Fibroblast of gingiva (primary cell): ENCODE measurements at places on chromosomes 5 and 9.
A peak's percentile ranks its signal among the peaks of the same experiment; 100 is the strongest.

- DNase-seq, result no peak
Observed at GRCh38 chr5:39117401-39117800, 43.2 kb upstream of the RICTOR start.

DNA sequence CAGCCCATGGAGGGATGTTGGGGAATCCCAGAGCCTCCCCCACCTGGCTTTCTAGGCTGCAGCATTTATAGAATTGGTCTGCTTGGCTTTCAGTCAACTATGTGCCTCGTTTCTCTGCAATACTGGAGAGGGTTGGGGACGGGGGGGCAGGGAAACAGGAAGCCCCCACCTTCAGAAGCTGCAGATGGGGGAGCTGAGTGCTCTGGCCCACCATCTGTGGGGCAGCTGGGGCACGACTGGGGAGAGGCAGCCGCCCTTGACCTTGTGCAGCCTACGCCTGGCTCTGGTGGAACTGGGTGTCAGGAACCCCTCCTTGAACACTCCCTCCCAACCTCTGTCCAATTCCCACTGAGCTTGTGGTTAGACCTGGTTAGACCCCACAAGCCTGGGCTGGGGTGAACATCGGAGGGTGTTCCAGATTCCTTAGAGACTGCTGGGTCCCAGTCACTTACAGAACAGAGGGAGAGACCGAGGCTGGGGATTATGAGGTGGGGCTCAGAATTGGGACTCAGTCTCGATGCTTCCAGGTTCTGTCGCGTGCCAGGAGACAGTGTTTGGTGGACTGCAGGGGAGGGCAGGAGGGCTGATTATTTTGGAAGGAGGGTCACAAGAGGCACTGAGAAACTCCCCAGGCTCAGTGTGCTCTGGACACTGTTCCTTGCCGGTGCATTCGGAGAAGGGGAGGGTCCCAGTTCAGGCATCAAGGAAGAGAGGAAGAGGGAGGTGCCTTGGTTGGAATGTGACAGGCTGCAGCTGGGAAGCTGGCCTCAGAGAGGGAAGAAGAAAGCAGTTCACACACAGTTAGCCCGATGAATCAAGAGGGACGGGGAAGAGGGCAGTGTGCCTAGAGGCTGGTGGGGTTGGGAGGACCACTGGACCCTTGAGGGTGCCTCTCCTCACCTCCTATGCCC is 25.6 kb downstream of the COL27A1 start:
- DNase-seq, result no peak

GRCh38 chr5:162052676-162053075 is 14.9 kb upstream of the GABRG2 start:
- DNase-seq, result no peak

GRCh38 chr5:52453176-52453575 is 334.5 kb upstream of the ITGA1 start:
- DNase-seq, result no peak

DNA sequence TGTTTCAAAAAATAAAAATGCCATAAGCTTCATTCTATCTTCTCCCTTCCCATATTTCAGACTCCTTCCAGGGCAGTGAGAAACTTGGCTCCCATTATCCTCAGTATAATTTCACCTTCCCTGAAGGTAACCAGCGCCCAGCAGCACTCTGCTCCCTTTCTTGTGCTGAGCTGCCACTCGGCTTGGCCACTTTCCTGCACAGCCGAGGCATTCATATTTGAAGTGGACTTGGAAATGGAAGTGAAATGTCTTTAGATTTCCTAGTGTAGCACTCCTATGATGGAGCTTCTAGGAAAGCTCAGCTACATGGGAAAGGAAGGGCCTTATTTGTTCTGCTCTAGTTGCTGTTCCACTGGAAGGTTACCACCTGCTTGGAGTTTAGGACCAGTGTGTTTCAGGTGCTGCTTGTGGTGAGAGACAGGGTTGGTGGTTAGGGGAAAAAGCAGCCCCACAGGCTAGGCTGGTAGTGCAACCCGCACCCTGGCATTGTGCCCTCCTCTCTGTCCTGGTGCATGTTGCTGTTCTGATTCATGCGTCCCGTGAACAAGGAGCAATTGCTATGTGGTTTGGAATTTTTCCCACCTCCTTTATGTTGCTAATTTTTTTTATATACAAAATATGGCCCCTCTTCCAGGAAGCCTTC is 53.8 kb downstream of the RAD23B start:
- peak; percentile 84 for DNase-seq

- DNase-seq, result no peak
Observed at GRCh38 chr9:88949961-88950340, 41.3 kb upstream of the S1PR3 start.

DNA sequence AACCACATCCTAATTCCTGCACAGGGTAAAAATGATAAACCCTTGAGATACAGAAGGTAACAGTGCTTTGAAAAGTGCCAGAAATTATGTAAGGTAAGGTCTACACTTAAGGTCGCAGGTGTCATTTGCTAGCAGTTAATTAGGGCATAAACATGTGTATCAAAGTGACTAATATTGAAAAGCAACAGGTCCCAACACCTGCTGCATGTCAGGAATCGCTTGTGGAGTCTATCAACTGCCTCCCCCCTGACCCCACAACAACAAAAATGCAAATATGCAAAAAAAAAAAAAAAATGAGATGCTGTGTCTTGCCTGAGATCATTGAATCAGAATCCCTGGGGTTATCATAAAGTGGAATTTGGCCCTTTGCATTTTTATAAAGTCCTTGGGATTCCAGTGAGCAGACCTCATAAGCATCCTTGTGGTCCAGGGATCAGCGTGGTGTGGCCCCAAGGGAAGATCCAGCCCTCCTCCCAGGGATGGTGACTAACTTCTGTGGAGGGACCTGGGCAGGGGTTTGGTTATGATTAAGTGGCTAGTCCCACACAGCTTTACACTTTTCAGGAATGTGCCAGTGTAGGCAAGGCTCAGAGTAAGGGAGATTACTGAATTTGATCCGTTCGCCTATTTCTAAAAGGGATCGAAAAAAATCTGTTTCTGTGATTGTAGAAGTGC is 92.5 kb upstream of the TNFSF8 start:
- DNase-seq, result no peak

- no peak for DNase-seq
Observed at GRCh38 chr5:6717247-6717646, 4.0 kb downstream of the TENT4A start.

GRCh38 chr5:141602606-141603005 is 16.2 kb downstream of the DIAPH1 start:
- no peak for DNase-seq

DNA sequence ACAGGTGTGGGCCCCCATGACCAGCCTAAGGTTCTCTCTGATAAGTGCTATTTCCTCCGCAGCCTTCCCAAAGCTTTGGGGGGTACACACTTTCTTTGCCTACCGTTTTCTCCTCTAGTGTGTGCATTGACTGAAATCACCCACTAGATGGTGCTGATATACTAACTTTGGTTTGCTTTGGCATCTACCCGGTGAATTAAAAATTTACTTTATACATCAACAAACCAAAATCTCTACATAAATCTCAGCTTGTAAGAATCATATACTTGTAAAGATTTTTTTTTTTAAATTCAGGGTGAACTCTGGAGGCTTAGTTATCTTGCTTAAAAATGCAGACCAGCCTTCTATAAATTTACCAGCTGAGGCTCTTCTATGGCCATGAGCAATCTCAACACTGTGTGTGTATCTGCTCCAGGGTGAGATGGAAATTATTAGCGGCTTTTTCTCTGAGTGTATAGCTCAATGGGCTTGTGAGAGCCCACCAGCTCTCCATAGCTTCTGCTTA is 475.7 kb upstream of the TNC start:
- DNase-seq, result peak; percentile 52

GRCh38 chr5:76705574-76705973 is 10.4 kb upstream of the F2R start:
- no peak for DNase-seq

GRCh38 chr5:175264406-175264805 is 179.6 kb downstream of the DRD1 start:
- no peak for DNase-seq

DNA sequence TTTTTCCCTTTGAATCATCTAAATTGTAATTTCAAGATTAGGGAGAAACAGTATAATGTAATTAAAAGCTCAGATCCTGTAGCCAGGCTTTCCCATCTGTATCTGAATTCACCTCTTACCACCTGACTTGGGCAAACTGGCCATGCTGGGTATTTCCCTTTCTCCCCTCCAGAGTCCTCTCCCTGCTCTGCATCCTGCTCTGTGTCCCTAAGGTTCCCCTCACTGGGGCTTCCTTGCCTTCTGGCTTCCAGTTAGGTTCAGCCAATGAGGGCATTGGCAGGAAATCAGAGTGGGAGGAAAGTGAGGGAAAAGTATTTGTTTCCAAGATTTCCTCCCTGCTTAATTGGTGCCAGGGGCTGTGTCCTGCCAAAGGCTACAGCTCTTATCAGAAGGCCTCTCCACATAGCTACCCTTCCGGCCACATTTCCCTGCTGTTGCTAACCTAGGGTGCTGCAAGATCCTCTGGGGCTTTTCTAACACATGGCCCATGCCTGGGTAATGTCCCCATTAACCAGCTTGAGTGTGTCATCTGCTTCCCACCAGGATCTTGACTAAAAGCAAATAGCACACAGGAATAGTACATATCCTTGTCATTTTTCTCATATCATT is 51.0 kb upstream of the MPDZ start:
- no peak for DNase-seq

DNA sequence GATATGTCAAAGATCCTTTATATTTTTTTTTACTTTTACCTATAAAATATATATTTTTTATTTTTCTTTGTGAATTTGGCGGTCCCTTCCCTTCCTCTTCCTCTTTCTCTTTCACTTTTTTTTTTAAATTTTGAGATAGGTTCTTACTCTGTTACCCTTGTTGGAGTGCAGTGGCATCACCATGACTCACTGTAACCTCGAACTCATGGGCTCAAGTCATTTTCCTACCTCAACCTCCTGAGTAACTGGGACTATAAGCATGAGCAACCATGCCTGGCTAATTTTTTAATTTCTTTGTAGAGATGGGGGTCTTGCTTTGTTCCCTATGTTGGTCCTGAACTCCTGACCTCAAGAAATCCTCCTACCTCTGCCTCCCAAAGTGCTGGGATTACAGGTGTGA is 258.0 kb upstream of the CLINT1 start:
- no peak for DNase-seq

DNA sequence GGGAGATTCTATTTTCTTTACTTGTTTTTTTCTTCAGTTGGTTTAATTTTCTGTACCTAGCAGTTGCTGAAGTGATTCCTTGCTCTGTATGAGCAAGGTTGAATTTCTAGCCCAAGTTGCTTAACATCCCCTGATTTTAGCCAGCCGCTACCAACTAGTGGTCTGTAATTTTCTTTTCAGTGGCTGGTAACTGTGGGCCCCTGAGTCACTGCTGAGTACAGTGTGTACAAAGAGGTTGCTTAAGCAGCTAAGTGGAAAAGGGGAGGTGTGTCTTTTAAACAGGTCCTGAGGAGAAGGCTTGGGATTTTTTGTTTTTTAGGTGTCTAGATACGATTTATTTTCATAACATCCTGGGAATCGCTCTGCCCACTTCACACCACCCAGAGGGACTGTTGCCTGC is 254.7 kb downstream of the NR3C1 start:
- peak; percentile 72 for DNase-seq

- DNase-seq, result peak; percentile 50
Observed at GRCh38 chr5:44089424-44090144, 299.6 kb downstream of the FGF10 start.

DNA sequence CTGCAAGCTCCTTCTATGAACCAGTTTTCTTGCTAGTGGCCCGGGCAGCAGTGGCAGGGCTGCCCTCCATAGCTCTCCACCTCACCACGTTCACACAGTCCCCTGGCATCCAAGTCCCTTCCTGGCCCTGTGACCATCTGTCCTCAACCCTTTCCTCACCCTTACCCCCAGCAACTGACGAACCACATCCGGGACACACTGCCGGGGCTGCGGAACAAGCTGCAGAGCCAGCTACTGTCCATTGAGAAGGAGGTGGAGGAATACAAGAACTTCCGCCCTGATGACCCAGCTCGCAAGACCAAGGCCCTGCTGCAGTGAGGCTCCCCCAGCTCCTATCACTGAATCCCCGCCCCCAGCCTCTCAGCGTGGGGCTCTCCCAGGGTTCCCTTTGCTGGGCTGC is 18.8 kb downstream of the DNM1 start:
- DNase-seq, result no peak

GRCh38 chr5:159181152-159181551 is 28.2 kb downstream of the RNF145 start:
- no peak for DNase-seq

GRCh38 chr5:153816870-153817269 is 221.8 kb downstream of the FAM114A2 start:
- DNase-seq, result no peak

GRCh38 chr9:82732928-82733327 is 330.0 kb downstream of the RASEF start:
- DNase-seq, result no peak

DNA sequence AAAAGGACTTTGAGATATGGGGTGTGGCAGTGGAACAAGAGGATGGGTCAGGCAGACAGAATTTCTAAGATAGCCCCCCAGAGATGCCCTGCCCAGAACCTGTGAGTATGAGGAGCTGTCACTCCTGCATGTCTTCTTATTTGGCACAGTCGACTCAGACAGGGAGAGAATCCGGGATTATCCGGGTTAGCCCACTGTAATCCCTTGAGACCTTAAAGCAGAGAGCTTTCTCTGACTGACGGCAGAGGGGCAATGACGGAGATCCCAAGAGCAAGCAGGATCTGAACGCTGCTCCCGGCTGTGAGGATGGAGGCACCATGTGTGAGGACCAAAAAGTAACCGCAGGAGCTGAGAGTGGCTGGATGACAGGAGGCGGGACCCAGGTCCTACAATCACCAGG is 8.8 kb upstream of the NHP2 start:
- DNase-seq, result no peak

- no peak for DNase-seq
Observed at GRCh38 chr5:111121926-111122325, 29.8 kb downstream of the WDR36 start.

DNA sequence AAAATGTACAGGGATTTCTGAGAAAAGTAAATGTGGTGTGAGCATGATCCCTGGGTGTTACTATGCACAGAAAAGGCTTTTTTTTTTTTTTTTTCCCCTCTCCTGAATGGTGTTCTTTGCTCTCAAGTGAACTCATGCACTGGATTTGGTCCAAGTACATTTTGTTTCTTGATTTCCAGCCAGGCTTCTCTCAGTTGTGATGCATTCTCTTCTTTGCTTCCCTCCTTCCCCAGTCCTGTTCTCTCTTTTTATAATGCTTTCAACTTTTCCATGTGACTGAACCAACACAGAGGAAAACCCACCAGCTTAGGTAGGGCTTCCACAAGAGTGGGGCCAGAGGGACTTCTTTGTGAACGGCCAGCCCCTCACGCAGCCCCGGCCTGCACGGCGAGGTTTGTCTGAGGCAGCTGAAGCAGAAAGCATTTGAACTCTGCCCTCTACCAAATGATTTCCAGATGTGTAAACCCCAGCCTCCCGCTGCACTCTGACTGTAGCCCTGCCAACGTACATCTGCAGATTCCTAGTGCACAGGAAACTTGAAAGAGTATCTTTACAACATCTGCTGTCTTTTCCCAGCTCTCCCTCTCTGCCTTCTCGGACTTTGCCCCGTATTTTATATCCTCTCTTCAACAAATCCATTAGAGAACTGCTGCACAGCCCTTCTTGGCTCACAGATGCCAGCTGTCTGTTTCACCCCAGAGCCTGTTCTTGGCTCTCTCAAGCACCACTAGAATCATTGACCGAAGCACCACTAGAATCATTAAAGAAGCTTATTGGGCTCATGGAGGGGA is 71.8 kb upstream of the CD180 start:
- peak; percentile 99 for DNase-seq
